ENCODE measurements at places on chromosomes 2 and 18.

DNA sequence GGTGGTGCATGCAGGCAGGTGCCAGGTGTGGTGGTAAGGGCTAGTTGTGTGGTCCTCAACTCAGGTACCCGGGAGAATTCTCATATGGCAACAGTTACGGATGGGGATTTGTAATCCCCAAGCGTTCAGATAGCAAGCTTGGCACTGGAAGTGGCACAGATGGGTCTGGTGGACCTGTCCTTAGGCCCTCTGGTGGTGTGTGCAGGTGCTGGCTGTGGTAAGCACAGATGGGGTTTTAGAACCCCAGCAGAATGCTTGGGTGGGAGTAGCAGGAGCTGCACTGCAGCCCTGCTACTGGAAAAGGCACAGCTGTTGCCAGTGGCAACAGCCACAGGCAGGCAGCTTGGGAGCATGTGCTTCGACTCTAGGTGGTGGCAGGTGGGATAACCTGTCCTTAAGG lies 948.2 kb upstream of the FAM98A start:
- no peak for DNase-seq

DNA sequence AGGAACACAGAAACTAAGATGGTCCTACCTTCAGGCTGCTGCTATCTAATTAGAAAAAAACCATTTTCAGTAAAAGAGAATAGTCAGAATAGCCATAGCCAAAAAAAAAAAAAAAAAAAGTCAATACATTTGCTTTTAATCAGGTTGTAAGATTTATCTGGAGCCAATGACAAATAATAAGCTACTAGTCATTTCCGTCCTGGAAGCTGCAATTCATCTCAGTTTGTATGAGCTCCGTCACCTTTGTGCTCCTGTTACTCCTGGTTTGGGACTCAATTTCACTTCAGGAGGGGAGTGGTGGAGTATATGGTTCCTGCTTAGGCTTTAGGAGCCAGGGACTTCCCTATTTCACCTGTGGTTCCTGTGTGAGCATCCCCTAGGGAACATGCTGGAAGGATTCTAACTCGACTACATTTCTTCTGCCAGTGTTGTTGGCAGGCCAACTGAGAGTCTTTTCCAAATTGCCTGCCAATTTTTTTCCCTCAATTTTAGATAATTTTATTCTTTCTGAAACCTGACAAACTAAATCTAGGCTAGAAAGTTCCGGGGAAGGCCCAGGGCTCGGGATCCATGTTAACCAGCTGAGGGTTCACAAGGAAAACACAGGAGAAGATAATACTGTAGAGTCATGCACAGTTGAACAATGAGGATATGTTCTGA lies 481.8 kb downstream of the DLGAP1 start:
- DNase-seq = no peak

GRCh38 chr18:33700513-33700976 lies 122.5 kb downstream of the ASXL3 start:
- no peak for DNase-seq

DNA sequence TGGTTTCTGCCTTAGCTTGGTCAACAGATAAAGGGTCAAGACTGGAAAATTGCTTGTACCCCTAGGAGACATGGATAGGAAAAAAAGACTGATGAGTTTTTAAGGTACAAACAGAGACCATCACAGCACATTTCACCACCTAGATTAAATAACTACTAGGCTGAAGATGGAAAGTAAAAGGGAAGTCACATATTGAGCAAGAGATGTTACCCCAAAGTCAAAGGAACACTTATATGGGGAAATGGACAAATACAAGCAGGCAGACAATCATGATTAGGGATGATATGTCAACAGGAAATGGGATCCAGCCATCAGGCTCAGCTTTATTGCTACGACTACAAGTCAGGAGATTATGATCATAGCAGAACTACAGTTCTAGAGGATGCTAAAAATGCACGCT lies 1643.1 kb upstream of the CELF4 start:
- DNase-seq = no peak

- DNase-seq = no peak
These were observed 15.5 kb downstream of the SLC25A12 start for GRCh38 chr2:171878481-171878993.

DNA sequence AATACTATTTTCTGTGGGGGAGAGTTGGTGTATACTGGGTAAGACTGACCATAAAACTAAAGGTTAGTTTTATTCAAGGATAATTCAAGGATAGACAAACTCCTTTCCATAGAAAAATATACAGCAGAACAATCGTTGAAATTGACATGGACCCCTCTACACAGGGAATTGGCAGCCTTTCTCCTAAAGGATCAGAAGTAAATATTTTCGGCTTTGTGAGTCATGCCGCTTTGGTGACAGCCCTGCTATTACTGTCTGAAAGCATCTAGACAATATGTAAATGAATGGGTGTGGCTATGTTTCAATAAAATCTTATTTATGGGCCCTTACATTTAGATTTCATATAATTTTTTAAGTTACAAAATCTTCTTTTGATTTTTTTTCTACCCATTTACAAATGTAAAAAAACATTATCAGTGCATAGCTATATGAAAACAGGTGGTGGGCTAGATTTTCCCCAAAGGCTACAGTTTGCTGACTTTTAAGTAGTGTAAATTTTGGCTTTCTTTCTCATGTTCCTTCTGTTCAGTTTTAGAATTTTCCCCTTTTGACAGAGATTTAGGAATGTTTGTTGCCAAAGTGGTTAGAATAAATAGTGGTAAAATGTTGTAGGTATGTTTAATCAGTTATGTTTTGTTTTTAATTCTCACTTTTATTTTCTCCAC lies 270.6 kb downstream of the DCC start:
- no peak for DNase-seq

- DNase-seq = no peak
These were observed at the start of gene KCNG2 for GRCh38 chr18:79797518-79798345. TSS of gene KCNG2 (plus strand) at chr18:79797938. CDS start at chr18:79863668, 65,730 bp downstream.

- DNase-seq = no peak
These were observed 244.2 kb upstream of the BOD1L2 start for GRCh38 chr18:56902653-56903052.

DNA sequence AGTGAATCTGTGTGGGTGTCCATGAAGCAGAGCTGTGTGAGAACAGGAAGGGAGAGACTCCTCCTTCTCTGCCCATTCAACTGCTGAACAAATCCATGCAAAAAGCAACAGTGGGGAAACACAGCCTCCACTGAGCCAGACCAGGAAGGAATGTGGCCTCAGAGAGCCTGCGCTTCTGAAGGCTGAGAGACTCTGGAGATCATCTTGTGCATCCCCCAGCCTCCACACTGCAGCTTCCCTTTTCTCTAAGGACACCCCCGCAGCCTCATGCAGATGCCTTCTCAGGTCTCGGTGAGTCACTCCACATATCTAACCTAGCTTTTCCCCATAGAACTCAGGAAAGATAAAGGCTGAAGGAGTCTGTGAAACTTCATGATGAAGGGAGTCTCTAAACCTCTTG lies 402.9 kb downstream of the TNS1 start:
- no peak for DNase-seq

- DNase-seq = no peak
These were observed 237.3 kb downstream of the C1D start for GRCh38 chr2:67825476-67825875.
